ENCODE measurements at places on chromosomes 16 and 17.
A peak's percentile ranks its signal among the peaks of the same experiment; 100 is the strongest.

GRCh38 chr17:2312736-2313135 is 9.0 kb downstream of the SRR start:
- DNase-seq: no peak

- peak; percentile 33 for DNase-seq
Observed at GRCh38 chr16:66342294-66342900, 24.1 kb upstream of the CDH5 start.

- DNase-seq: no peak
Observed at GRCh38 chr16:17853958-17854357, 383.2 kb upstream of the XYLT1 start.

DNA sequence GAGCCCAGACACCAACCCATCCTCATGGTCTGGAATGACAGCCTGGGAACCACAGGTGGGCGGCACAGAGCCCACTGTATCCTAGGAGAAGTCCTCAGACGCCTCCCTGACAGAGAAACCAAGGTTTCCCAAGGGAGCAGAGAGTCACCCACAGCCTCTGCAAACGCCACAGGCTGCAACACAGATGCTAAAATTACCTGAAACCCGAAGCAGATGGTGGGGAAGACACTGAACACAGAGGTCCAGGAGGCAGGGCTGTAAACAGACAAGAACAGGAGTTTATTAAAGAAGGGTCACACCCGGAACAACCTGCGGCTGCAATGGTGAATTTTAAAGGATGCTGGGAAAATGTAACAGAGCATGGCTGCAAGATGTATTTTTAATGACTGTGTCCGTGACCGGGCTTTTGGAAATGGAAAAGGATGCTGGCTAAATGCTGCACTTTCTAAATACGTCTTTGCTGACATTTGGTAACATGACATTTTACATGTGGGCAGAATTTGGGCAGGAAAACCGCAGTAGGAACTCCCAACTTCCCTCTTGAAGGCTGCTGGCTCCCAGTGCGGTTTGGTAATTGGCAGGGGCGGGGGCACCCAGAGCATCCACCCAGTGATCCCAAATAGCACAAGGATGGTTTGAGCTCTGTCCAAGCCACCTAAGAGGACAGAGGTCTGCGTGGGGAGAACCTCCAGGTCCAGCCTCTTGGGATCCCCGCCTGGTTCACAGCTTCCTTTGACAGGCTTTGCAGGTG is 13.1 kb downstream of the SLC38A8 start:
- no peak for DNase-seq

- DNase-seq: no peak
Observed at GRCh38 chr16:23244122-23244521, 58.0 kb upstream of the SCNN1B start.

- DNase-seq: no peak
Observed at GRCh38 chr16:6258056-6258455, 1074.6 kb upstream of the RBFOX1 start.

- DNase-seq: peak; percentile 11
Observed at GRCh38 chr17:77741109-77741508, 217.4 kb upstream of the TNRC6C start.

DNA sequence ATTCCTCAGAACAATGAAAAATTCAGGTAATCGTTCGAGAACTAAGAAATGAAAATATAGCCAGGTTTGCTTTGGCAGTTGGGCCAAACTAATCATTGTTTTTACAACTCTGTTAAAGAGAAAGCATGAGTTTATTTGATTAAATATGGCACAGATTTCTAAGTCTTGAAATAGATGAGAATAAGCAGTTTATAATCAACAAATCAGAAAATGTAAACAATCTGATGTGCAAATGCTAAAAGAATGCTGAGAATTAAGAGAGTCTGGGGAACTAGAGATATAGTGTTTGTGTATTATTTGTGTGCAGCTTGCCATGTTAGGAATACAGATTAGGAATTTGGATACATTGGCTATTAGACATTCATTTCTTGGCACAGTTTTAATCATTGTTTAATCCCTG is 212.5 kb downstream of the TANC2 start:
- peak; percentile 13 for DNase-seq

- DNase-seq: peak; percentile 43
Observed at GRCh38 chr17:41959336-41960095, 7.1 kb upstream of the CNP start.

- DNase-seq: no peak
Observed at GRCh38 chr16:76681296-76681695, 404.1 kb downstream of the CNTNAP4 start.

DNA sequence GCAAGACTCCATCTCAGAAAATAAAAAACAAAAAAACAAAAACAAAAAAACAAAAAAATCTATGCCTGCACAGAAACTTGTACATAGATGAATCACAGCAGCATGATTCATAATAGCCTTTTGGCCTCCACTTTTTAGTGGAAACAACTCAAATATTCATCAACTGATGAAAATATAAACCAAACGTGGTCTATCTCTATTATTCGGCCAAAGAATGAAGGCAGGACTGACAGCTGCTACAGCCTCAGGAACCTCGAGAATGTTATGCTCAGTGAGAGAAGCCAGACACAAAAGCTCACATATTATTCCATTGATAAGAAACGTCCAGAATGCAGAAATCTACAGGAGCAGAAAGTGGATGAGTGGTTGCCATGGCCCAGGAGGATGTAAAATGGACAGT is 19.8 kb downstream of the PPL start:
- peak; percentile 60 for DNase-seq

GRCh38 chr16:2471653-2472487 is 773 bp downstream of the NTN3 start:
- DNase-seq: no peak

GRCh38 chr17:71941920-71942319 is 178.9 kb upstream of the SOX9 start:
- no peak for DNase-seq

DNA sequence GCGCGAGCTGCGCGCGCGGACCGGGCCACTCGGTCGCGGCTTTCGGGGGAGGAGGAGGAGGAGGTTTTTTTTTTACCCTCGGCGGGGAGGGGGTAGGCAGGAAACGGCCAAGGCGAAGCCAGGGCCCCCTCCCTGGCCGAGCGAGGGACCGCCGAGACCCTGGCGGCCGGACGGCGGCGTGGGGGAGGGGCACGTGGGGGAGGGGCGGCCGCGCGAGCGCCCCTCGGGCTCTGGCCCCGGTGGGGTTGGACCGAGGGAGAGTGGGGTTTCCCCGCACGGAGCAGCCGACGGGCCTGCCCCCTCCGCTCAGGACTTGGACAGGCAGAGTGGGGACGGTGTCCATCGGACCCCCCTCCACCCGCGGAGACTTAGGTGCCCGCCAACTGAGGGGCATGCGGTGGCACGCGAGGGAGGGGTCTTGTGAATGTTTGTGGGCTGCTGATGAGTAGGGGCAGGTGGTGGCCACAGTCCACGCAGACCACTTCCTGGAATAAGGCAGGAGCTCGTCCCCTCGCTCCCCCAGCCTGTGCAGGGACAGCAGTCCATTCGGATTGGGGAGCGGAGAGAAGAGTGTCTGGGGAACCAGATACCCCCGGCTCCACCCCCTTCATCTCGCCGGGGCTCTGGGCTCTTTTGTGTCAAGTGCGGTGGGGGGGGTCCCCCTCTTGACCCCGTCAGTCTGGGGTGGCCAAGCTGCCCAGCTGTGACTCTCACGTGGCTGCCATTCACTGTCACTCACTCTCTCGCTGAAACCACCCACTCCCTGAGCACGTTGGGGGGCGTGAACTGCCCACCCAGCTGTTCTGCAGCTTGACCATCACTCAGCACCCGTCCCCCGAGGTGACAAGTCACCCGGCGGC is 3.0 kb upstream of the CHD3 start:
- no peak for DNase-seq

- peak; percentile 34 for DNase-seq
Observed at GRCh38 chr17:46943501-46944393, 20.8 kb downstream of the GOSR2 start.

- DNase-seq: no peak
Observed at GRCh38 chr17:79844869-79845600, 5.8 kb upstream of the CBX4 start.

All from foreskin fibroblast (primary cell).